ENCODE measurements at places on chromosomes 7 and 10.

- DNase-seq, result no peak
These were observed 217.2 kb downstream of the REEP3 start for GRCh38 chr10:63738410-63738809.

GRCh38 chr10:2358586-2358985 lies 621.3 kb upstream of the ADARB2 start:
- DNase-seq, result no peak

DNA sequence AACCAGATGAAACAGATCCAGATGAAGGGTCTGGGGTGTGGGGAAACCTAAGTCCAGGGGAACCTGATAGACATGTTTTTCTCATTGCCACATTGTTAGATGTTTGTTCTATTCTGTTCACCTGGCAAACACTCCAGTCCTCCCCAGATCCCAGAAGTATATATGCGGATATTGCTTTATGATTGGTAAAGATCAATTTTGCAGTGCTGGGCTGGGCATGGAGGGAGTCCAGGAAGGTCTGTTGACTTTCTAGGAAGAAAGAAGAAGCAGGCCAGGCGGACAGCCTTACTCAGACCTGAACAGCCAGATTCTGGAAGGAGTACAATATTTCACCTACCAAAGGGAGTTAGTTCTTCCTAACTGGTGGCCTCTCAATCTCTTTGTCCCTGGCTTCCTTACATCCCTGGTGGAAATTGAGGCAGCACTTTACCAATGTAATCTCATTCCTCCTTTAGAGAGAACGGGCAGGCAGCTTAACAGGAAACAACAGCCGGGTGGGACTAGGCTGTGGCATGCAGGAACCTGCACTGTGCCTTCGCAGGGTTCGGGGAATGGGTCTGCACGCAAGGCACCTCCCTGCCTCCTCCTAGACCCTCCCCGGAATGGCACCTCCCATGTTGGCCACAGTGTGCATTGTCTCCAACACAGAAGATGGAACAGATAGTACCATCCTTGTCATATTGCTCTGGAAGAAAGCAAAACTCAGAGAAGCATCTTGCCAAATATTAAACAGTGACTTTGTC lies 930 bp downstream of the GIMAP6 start:
- no peak for DNase-seq

- DNase-seq, result no peak
These were observed 121.3 kb downstream of the PRKCQ start for GRCh38 chr10:6458814-6459213.

DNA sequence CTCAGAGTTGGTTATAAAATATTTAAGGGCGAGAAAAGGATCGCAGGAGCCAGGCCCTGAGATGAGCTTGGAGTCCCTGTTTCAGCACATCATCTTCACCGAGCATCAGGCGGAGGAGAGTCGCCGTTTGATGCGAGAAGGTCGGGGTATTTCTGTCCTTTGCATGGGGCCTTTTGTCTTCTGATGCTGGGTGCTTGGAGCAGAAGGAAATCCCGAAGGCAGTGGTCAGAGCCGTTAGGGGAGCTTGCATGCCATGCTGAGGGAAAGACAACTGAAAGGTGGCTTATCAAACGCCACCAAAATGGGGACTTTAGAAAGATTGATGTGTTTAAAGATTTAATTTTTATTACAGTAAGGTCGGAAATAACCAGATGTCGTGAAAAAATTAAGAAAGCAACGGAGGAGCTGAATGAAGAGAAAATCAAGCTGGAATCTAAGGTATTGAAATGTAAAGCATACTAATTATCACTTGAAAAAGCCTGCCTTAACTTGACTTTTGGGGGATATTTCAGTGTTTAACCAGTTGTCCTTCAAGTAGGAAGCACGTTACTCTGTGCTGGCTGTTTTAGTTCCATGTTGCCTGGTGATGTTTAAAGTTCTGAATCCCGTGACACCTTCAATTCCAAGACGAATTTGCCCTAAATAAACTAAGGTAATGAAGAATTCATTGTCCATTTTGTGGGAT lies 845 bp downstream of the CCDC172 start:
- DNase-seq, result no peak

DNA sequence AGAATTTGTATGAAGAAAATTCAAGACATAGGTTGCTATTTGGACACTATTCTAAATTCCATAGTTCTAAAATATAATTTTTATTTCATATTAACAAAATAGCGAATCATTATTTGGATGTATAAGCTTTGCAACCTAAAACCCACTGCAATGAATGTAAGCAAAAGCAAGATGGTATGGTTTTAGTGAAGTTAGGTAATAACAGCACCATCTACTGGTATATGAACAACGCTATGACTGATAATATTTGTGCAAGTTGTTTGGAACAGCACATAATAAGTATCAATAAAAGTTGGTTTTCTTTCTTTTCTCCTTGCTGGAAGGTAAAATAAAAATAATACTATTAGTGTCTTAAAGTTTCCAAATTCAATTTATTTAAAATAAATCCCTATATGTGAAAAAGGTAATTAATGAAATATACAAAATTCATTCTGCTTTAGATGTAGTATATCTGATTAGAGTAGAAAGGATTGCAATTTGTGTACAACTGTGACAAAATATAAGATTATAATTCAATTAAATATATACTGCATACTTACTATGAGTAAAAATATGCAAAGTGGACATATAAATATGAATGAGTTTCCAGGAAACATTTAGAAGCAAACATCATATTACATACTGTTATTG lies 79.0 kb upstream of the LSM8 start:
- DNase-seq, result peak; percentile 49

DNA sequence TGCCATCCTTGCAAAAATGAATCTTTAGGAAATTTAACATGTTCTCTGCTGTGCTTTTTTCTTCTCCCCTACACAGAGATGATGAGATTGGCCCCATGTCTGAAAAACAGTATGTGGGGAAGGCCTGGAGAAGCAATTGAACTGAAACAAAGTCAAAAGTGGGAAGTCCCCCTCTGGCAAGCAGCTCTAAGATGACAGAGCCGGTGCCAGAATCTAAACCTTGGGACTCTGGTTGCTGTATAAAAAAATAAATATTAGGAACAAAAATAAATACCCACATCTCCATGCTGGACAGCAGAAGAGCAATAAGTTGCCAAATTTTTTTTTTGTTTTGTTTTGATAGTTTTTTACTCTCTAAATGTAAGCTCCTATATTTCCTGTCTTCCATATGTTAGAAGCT lies 51.8 kb upstream of the TRIL start:
- no peak for DNase-seq

- no peak for DNase-seq
These were observed 30.8 kb upstream of the FOXL3 start for GRCh38 chr7:259191-259505.

GRCh38 chr10:21359202-21359601 lies 166.3 kb downstream of the SKIDA1 start:
- DNase-seq, result no peak

DNA sequence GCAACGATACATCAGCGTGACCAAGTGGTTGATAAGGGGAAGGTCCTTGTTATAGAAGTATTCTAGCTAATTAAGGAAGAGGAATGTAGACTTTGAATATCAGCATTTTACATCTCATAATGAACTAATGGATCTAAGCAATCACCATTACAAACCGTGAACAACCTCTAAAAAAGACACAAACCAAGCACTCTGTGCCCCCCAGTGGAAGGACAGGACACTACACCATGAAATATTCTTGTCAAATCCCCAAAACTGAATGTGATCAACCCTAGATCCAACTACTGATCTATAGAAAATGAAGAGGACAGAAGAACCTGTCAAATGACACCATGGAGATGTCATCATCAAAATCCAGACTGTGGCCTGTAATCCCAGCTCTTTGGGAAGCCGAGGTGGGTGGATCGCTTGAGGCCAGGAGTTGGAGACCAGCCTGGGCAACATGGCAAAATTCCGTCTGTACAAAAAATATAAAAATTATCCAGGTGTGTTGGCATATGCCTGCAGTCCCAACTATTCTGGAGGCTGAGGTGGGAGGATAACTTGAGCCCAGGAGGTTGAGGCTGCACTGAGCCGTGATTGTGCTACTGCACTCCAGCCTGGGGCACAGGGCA lies 111.3 kb upstream of the CARD11 start:
- no peak for DNase-seq

- DNase-seq, result no peak
These were observed 277.8 kb downstream of the FRMD4A start for GRCh38 chr10:14052931-14053330.
